ENCODE measurements at places on chromosomes 3 and 15.

DNA sequence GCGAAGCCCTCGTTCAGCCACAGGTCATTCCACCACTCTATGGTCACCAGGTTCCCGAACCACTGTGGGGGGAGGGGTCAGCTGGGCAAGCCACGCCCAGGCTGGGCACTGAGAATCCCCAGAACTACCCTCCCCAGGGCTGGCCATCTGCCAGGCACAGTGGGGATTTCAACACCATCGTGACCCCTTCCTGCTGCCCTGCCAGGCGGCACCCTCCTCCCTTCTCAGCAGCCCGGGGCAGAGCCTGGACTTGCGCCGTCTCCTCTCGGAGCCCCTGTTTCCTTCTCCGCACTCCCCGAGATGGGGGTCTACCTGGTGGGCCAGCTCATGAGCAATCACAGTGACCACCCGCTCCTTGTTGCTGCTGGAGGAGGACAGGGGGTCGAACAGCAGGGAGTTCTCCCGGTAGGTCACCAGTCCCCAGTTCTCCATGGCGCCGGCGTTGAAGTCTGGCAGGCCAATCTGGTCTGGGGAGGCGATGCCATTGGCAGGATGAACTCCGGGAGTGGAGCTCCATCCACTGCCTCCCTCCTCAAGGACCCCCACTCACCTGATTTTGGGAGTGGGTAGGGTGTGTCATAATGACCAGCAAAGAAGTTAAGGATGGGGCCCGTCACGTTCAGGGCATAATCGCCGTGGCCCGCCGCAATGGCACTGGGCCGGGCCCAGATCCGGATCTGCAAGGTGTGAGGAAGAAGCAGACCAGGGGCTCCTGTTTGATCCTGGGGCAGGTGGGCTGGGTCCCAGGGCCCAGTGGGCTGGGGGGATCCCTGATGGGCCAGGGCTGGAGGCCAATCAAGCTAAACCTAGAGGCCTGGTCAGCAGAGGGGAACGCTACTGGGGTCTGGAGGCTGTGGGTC lies 10.5 kb downstream of the ANPEP start:
- no peak for DNase-seq

- DNase-seq = no peak
These were observed 86.8 kb downstream of the GBE1 start for GRCh38 chr3:81674690-81675089.

- no peak for DNase-seq
These were observed 52.9 kb upstream of the TBL1XR1 start for GRCh38 chr3:177250151-177250550.

DNA sequence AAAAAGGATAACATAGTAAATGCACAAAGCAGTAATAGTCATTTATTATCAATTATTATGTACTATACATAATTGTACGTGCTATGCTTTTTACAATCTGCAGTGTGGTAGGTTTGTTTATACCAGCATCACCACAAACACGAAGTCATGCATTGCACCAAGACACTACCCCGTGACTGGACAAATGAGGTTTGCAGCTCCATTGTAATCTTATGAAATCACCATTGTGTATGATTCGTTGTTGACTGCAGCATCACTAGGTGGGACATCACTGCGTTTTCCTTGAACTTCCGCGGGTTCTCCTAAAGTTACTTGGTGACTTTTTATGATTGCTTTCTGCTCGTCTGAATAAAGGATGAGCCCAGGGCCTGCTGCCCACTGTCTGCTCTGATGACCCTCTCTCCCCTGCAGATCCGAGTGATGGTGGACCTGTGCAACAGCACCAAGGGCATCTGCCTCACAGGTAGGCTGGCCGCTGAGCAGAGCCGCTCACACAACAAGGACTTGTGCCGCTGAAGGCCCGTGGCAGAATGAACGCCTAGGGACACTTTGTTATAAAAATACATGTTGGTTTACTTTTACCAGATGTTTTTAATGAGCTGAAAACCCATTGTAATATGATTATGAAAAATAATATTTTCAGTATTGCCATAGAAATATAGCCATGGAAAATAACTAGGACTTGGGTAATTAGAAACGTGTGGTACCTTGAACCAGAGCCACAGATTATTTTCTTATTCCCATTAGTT lies 35.8 kb downstream of the GLDN start:
- DNase-seq = no peak

DNA sequence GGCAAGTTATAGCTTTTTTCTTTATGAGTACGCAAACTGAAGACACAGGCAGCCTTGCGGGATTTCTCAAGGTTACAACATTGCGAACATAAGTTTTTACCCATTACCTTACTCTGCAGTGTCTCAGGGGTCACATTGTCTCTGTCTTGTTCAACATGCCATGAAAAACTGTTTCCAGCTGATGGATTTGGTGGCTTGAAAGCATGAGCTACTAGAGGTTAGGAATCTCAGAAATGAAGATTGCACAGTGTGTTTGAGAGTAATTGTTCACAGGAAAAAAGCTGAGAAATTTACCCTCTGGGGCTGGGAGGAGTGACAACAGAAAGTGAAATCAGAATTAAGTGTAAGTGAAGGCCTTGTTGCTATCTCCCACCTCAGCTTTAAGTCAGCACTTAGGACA lies 568.6 kb downstream of the TAFA4 start:
- DNase-seq = no peak
